ENCODE measurements at places on chromosomes 7 and 10. TPM values are rescaled to one million over a fixed set of nuclear protein-coding genes. Genes with fewer than 3 reads are reported as not detected.

The SYT15 gene
- total RNA-seq: 3.0 TPM

The GCK gene
- 1.5 TPM for total RNA-seq

The NUTM2B gene
- total RNA-seq: 1.0 TPM

The LIMK1 gene
- 56.0 TPM for total RNA-seq

The CCDC201 gene
- total RNA-seq: not detected

The SEMA4G gene
- total RNA-seq: 22.2 TPM

The ZNF467 gene
- 38.0 TPM for total RNA-seq

The UPF2 gene
- total RNA-seq: 26.8 TPM

The CCL24 gene
- total RNA-seq: not detected
